ENCODE measurements at places on chromosomes 13 and 19. TPM values are rescaled to one million over a fixed set of nuclear protein-coding genes. Genes with fewer than 3 reads are reported as not detected.

The SLC7A10 gene
- 0.15 TPM for total RNA-seq

The PRKACA gene
- total RNA-seq, result 34.4 TPM

The FPR3 gene
- total RNA-seq, result not detected

The URAD gene
- total RNA-seq, result not detected

The TSHZ3 gene
- 3.1 TPM for total RNA-seq

The ATP4B gene
- not detected for total RNA-seq

The ZNF600 gene
- total RNA-seq, result 0.15 TPM

The PSG5 gene
- total RNA-seq, result 0.54 TPM

The SIAH3 gene
- total RNA-seq, result not detected

The PGLYRP1 gene
- not detected for total RNA-seq

The ZNF560 gene
- not detected for total RNA-seq

The ARHGEF7 gene
- total RNA-seq, result 21.0 TPM

The RASL11A gene
- total RNA-seq, result 2.8 TPM

The SMIM44 gene
- not detected for total RNA-seq

The TEX26 gene
- not detected for total RNA-seq

The ADPRHL1 gene
- 15.5 TPM for total RNA-seq

The AZU1 gene
- total RNA-seq, result 0.42 TPM

The GRIN2D gene
- 7.9 TPM for total RNA-seq

The MBD3L3 gene
- total RNA-seq, result not detected

The ARID3A gene
- 5.2 TPM for total RNA-seq

The TMEM143 gene
- total RNA-seq, result 4.7 TPM

The ZNF681 gene
- total RNA-seq, result not detected

The CNFN gene
- 51.3 TPM for total RNA-seq

The DCLK1 gene
- total RNA-seq, result 0.76 TPM

The MYO16 gene
- total RNA-seq, result 0.03 TPM

The C2CD4C gene
- total RNA-seq, result 0.54 TPM
